ENCODE measurements at places on chromosomes 3 and 15.

DNA sequence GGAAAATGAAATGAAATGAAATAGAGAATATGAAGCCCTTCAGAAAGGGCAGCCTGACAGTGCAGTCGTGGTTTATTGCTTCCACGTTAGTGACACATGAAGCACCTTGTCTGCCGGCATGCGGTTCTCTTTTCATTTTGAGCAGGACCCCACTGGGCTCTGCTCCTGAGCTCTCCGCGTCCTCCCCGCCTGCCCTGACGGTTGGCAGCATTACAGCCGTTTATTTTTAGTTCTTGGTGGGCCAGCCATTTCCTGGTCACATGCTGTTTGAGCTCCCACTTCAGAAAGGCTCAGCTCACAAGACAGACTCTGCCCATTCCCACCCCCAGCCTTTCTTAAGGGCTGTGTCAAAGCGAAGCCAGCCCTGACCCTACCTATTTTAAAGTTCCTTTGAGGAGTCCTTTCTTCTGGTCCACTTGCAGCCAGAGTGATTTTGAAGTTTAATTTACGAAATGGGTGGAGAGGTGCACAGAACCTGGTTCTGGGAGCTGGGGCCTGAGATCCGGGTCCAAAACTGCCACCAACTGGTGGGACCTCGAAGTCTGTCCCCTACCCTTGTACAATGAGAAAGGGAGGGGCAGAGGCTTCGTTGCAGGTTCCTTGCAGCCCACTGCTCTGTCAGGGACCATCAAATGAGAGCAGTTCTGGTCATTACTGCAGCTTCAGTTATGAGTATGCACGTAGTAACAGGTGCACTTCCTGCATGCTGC, 60.1 kb downstream of the MGLL start:
- no peak for DNase-seq

DNA sequence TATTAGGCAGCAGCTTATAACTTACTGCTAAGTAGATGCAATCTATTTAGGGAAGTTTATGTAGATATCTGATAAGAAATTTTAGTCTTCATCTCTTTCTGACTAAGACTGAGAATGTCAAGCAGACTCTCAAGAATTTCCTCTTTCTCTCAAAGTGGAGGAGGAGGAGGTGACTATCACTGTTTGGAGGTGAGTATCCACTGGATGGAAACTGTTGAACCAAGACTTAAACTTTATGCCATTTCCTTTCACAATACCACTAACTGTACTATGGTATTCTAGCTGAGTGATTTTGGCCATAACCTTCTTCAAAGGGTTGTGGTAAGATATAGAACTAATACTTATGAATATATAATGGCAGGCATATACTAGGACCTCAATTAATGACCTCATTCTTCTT, 64.6 kb downstream of the TPRG1 start:
- DNase-seq: no peak

- DNase-seq: no peak
These were observed 7.3 kb downstream of the RAB27A start for GRCh38 chr15:55282284-55282833.

DNA sequence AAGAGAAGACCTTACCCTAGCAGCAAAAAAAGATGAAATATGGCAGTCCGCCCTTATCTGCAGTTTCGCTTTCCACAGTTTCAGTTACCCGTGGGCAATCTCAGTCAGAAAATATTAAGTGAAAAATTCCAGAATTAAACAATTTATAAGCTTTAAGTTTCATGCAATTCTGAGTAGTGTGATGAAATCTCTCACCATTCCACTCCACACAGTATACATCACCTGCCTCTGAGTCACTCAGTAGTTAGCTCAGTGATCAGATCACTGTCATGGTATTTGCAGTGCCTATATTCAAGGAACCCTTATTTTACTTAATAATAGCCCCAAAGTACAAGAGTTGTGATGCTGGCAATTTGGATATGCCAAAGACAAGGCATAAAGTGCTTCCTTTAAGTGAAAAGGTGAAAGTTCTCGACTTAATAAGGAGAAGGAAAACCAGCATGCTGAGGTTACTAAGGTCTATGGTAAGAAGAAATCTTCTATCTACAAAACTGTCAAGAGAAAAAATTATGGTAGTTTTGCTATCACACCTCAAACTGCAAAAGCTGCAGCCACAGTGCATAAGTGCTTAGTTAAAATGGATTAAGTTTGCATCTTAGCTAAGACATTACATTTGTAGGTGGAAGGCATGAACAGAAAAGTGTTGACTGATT, 48.1 kb downstream of the HSPBAP1 start:
- no peak for DNase-seq

DNA sequence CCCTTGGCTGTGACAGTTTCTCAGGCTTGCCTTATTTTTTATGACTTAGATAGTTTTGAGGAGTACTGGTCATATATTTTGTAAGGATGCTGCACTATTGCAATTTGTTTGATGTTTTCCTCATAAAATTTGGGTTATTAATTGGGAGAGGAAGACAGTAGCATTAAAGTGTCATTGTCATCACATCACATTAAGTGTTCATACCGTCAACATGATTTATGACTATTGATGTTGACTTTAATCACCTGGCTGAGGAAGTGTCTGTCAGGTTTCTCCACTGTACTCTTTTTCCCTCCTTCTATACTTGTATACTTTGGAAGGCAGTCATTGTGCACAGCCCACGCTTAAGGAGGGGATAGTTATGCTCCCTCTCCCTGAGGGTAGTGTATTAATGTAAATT, 26.9 kb downstream of the TRIM69 start:
- DNase-seq: no peak

DNA sequence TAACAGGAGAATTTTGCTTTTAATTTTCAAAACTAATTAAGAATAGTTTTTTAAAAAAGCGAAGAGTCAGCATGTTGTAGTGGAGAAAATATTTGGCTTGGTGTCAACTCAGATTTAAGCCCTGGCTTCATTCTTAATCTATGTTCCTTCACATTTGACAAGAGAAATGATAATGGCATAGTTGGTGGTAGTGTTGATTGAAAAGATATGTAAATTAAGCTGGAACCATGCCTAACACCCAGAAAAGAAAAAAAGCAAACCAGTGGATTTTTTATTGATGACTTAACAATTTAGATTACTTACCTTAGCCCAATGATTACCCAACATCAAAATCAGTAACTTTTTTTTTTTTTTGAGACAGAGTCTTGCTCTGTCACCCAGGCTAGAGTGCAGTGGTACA, 27.4 kb downstream of the TCAIM start:
- DNase-seq: no peak

DNA sequence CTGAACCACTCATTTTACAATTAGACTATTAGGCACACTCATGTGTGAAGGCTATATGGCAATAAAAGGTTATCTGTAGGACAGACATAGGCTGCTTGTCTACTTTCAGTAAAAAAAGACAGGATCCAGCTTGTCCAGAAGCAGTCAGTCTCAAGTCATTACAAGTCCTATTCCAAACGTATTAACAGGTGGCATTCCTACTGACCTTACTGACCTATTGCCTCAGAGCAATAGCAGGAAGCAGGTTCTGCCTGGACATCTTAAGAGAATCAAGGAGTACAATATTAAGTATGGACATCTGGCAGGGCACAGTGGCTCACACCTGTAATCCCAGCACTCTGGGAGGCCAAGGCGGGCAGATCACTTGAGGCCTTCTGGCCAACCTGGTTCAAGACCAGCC, 7.0 kb downstream of the CMTM6 start:
- DNase-seq: no peak

- DNase-seq: no peak
These were observed 45.4 kb downstream of the SSR3 start for GRCh38 chr3:156509189-156510174.

DNA sequence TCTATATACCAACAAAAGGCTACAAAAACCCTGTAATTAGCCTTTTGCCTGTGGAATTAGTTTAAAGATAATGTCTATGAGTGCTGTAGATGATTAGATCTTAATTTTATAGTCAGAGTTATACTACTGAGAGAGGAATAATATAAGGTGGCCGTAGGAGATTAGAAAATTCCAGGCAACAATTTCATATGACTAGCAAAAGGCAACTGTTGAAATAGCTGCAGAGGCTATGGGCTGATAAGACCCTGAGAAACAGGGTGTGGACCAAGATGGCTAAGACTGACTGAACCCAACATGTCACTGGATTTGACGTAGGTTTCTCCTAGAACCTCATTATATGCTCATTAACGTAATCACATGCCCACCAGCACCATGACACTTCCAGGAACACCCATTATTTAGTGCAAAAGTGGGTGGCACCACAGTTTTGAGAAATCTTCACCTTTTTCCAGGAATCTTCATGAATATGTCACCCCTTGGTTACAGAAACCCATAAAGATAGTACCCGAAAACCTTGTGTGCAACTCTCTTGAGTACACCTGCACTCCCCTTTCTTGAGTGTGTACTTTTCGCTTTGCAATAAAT, 29.1 kb upstream of the SCG3 start:
- DNase-seq: no peak

DNA sequence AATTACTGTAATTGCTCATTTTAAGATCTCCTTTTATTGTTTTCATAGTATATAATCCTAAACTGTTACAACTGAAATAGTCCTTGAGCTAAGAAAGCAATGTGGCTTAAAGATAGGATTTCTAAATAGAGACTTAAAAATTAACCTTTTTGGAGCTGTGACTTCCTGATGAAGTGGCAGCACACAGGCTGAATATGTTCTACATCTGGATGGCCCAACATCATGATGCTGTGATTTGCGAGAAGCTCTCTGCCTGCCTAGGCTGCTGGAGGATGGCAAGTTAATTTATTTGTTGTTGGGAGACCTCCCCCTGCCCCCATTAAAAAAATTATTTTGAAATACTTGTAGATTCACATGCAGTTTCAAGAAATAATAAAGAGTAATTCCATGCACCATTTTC, 134.5 kb downstream of the IGF1R start:
- DNase-seq: no peak

- no peak for DNase-seq
These were observed 65.8 kb downstream of the MRPL46 start for GRCh38 chr15:88401251-88401995.

- DNase-seq: no peak
These were observed 200.5 kb downstream of the ITPR1 start for GRCh38 chr3:4693620-4694019.

DNA sequence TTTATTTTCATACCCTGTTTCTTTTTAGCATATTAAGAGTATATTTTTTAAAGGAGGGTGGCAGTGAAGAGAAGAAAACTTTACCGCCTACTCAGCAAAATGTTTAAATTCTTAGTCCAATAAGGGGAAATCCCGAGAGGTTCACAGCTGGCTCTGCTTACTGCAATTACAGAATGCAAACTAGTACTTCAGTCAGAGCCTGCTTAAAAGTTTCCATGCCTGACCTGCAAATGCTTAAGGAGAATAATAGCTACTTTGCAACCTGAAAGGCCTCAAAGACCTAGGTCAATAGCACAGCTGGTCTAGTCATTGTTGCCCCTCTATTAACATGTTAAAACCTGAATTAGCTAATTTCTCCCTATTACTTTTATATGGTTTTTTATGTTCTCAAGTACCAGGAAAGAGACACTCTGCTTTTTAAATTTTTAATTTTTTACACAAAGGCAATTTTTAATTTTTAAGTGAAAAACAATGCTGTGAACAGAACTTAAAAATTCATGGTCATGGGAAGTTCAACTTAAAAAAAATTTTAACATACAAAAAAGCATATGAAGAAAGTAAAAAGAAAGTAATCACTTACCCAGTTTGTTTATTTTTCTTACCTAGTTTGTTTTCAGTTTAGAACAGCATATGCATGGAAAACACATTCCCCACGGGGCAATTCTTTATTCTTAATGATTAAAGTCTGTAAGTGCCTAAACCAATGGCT, 79.2 kb downstream of the P3H2 start:
- DNase-seq: no peak
